Peyer's patch (tissue), 4 donors: ENCODE measurements at places on chromosomes 1 and 21. TPM values are rescaled to one million over a fixed set of nuclear protein-coding genes. Genes with fewer than 3 reads are reported as not detected.

The SELL gene
- total RNA-seq: 9.9 TPM

The RHD gene
- total RNA-seq: not detected

DNA sequence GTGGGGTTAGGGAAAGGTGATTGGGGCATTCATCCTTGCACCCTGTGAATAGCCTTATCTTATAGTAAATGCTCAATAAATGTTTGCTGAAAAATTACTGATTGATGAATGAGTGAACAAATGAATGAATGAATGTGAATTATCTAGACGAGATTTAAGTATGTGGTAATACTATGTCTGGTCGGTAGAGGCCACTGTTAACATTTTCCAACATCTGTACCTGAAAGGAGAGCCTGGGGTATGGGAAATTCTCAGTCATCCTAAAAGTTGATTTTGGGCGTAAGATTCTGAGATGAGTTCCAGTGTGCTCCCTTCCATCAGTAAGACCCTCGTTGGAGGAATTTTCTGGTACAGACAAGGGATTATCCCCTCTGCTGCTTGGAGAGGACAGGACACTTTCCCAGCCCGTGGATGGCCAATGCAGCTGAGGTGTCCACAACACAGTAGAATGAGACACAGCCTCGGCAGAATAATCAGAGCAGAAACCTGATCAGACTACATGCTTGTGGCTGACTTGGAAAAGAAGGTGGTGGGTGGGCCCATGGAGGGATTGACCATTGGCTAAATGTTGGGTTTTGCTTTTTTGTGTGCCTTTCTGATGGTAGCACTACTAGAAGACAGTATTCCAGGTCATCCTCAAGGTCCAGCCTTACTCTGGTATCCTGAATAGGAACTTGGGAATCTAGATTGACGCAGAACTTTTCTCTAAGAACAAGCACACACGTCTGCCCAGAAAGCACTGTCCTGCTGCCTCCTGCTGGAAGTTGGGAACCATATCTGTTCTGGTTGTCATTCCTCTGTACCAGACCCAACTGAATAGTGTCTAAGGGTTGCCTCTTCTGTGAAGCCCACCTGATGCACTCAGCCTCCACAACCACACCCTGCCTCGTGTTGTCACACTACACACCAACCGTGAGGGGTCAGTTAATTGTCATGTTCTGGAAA is 262.0 kb downstream of the TNR start:
- H3K27ac ChIP-seq: no peak overlapping the region
- H3K36me3 ChIP-seq: no peaks in the 10 kb centered on the region
- no peaks in the 10 kb centered on the region for H3K4me1 ChIP-seq
- no peak overlapping the region for H3K4me3 ChIP-seq
- H3K27me3 ChIP-seq: no peaks in the 10 kb centered on the region
- DNase-seq: no peak

GRCh38 chr1:95002540-95003432 is 70.0 kb downstream of the ALG14 start:
- no peak overlapping the region for H3K27ac ChIP-seq
- no peaks in the 10 kb centered on the region for H3K27me3 ChIP-seq
- no peaks in the 10 kb centered on the region for H3K36me3 ChIP-seq
- peaks cover 10% of the 10 kb centered on the region for H3K4me1 ChIP-seq

DNA sequence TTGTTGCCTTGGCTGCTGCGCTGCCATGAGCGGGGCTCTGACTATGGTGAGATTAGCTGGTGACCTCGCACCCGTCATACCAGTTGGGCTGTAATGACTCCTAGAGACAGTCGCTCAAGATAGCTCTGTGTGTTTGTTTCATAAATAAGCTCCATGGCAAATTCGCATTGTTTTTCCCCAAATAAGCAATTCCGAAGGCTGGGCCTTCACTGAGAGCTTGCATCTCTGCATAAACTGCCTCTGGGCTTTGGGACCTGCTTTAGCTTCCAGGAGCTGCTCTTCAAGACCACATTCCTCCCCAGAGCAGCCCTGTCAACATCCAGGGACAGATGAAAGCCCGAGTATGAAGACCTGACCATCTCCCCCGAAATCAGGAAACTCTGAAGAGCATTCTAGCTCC is 40.7 kb upstream of the SCCPDH start:
- H3K36me3 ChIP-seq: no peaks in the 10 kb centered on the region
- no peak for DNase-seq
- no peak overlapping the region for H3K4me3 ChIP-seq
- no peaks in the 10 kb centered on the region for H3K27me3 ChIP-seq

DNA sequence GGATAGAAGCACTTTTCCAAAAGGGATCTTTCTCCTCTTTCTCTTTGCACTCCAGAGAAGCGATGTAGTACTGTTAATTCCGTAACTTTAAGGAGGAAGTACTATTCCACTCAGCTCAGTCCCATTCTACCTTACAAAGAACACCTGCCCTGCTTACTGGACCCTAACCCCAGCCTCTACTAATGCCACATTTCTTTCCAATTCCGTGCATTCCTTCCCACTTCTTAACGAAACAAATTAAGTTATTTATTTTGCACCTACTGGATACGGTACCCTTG is 511 bp downstream of the NDC1 start:
- no peak for DNase-seq
- no peaks in the 10 kb centered on the region for H3K4me1 ChIP-seq
- H3K27ac ChIP-seq: peak overlapping the region; percentile 98
- H3K36me3 ChIP-seq: no peaks in the 10 kb centered on the region
- peak overlapping the region; percentile 93 for H3K4me3 ChIP-seq
- no peaks in the 10 kb centered on the region for H3K27me3 ChIP-seq

- no peak for DNase-seq
- no peaks in the 10 kb centered on the region for H3K4me1 ChIP-seq
Measured at GRCh38 chr1:216944864-216945510, 221.8 kb upstream of the ESRRG start.

GRCh38 chr21:36703626-36704280 is 4.8 kb downstream of the SIM2 start:
- no peaks in the 10 kb centered on the region for H3K36me3 ChIP-seq
- no peak overlapping the region for H3K27ac ChIP-seq
- no peaks in the 10 kb centered on the region for H3K27me3 ChIP-seq
- H3K4me1 ChIP-seq: peaks cover 56% of the 10 kb centered on the region
- DNase-seq: peak; percentile 19

DNA sequence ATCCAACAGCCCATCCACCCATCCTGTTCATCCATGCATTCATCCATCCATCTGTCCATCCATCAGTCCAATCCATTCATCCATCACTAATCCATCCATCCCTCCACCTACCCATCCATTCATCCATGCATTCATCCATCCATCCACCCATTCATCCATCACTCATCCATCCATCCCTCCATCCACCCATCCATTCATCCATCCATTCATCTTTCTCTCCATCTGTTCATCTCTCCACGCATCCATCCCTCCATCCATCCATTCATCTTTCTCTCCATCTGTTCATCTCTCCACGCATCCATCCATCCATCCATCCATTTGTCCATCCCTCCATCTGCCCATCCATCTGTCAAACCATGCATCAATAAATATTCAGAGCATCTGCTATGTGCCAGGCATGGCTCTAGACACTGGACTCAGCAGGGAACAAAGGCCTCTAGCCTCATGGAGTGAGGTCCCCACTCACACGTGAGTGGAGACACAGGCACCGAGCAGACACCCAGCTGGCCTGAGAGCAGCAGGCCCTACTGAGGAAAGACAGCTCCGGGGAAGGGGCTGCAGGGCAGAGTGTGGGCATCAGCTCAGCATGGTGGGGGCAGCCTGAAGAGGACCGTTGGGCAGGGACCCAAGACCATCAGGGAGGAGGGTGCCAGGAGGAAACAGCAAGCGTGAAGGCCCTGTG is 9.6 kb downstream of the KRTAP10-1 start:
- H3K27ac ChIP-seq: no peak overlapping the region
- DNase-seq: no peak
- no peak overlapping the region for H3K4me3 ChIP-seq
- no peaks in the 10 kb centered on the region for H3K4me1 ChIP-seq
- H3K36me3 ChIP-seq: no peaks in the 10 kb centered on the region

- no peaks in the 10 kb centered on the region for H3K4me1 ChIP-seq
- DNase-seq: no peak
- H3K27me3 ChIP-seq: no peaks in the 10 kb centered on the region
- no peak overlapping the region for H3K27ac ChIP-seq
- H3K4me3 ChIP-seq: no peak overlapping the region
Measured at GRCh38 chr1:197673292-197673691, 102.0 kb downstream of the DENND1B start.

The FCRL4 gene
- not detected for total RNA-seq

DNA sequence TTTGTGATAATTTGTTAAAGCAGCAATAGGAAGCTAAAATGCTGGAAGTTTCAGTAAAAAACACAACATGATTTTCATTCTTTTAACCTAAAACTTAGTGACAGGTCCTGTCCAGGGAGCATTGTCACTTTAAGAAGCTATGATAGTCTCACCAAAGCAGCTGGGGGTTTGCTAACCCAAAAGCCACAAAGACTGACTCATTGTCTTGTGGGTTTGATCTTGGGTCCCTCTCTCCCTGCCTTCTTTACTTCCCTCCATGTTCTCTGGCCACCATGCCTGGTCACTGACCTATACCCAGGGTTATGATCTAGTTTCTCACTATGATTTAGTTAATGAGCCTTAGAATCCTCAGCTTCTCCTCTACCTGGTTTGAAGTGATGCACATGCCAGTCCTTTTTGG is 213.5 kb upstream of the PTGFR start:
- H3K27ac ChIP-seq: no peak overlapping the region
- no peaks in the 10 kb centered on the region for H3K4me1 ChIP-seq
- no peaks in the 10 kb centered on the region for H3K36me3 ChIP-seq
- H3K27me3 ChIP-seq: no peaks in the 10 kb centered on the region
- no peak for DNase-seq

The PAQR7 gene
- total RNA-seq: 6.7 TPM

GRCh38 chr1:206128196-206128595 is 11.0 kb upstream of the AVPR1B start:
- H3K4me1 ChIP-seq: no peaks in the 10 kb centered on the region
- H3K36me3 ChIP-seq: no peaks in the 10 kb centered on the region
- no peak overlapping the region for H3K4me3 ChIP-seq
- DNase-seq: no peak

DNA sequence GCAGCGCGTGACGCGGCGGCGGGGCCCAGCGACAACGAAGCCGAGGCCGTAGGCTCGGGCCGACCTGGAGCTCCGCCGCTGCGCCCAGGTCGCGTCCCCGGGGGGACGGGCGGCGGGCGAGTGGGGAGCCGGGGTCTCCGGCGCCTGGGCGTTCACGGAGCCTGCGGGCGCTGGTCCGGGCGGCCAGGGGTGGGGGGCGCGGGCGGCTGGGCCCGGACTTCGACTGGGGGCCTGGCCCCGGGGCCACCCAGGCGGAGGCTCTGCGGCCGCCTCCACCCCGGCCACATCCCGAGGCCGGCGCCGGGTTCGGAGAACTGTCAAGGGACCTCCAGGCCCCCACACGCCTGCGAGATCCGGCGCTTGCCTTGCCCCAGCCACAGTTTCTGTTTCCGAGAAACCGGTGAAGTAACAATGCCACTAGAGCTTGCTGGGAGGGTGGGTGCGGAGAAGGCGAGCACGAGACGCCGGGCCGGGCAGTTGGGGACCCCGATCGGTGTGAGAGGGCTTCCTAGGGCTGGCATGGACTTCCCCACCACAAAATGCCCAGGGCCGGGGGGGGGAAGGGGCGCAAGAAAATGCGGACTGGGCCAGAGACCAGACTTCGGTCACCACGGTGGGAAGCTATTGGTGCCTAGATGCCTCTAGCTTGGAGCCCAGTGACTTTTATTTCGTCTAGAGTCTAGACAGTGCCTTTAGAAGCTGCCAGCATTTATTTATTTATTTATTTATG is 501 bp downstream of the FBXO6 start:
- no peaks in the 10 kb centered on the region for H3K36me3 ChIP-seq
- DNase-seq: no peak
- H3K4me3 ChIP-seq: peak overlapping the region; percentile 69
- peak overlapping the region; percentile 73 for H3K27ac ChIP-seq
- H3K27me3 ChIP-seq: no peaks in the 10 kb centered on the region

GRCh38 chr1:192627901-192628300 is 8.0 kb upstream of the RGS13 start:
- no peak overlapping the region for H3K4me3 ChIP-seq
- no peaks in the 10 kb centered on the region for H3K27me3 ChIP-seq
- no peaks in the 10 kb centered on the region for H3K4me1 ChIP-seq
- H3K36me3 ChIP-seq: no peaks in the 10 kb centered on the region

DNA sequence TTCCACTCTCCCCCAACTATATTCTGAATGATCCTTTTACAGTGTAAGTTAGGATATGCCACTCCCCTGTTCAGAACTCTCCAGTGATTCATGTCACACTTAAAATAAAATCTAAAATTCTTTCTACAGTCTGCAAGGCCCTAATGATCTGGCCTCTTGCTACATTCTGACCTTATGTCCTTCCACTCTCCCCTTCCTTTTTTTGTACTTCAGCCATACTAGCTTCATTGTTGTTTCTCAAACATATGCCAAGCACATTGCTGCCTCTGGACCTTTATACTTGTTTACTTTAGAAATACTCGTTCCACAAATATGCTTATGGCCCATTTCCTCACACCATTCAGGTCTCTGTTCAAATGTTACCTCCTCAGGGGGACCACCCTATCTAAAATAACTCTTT is 14.8 kb upstream of the PSMA5 start:
- no peaks in the 10 kb centered on the region for H3K36me3 ChIP-seq
- H3K4me1 ChIP-seq: no peaks in the 10 kb centered on the region
- no peak overlapping the region for H3K27ac ChIP-seq
- H3K4me3 ChIP-seq: no peak overlapping the region
- no peaks in the 10 kb centered on the region for H3K27me3 ChIP-seq

The LRRC47 gene
- total RNA-seq: 31.3 TPM

DNA sequence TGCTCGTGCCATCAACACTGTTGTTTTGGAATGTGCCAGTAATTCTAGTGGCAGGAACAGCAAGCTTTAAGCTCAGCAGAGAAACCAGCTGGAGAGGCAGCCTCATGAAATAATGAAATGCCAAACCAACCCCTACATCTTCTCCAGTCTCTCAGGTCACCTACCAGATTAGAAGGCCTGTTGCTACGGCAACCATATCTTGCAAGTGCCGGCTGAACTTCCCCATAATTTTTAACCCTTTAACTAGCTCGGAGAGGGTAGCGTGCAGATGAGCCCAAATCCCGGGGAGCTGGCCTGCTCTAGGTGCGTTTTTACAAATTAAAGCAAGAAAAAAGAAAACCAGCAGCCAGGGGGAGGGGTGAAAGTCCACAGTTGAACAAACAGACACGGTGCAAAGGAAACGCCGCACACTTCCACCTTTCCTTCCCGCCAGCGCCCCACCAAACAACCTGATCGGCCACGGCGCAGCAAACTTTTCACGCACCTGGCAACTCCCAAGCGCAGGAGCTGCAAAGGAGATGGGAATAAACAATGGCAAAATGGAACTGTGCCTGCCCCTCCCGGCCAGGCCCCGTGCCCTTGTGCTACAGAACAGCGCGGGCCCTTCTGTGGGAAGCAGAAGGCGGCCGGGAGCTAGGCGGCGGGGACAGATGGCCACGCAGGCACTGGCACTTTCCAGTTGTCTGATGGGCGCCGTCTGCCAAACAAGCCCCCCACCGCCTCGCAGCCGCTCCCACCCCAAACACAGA is 50.1 kb downstream of the SSBP3 start:
- H3K27me3 ChIP-seq: no peaks in the 10 kb centered on the region
- no peaks in the 10 kb centered on the region for H3K36me3 ChIP-seq
- peak overlapping the region; percentile 22 for H3K4me3 ChIP-seq
- no peak for DNase-seq
- H3K27ac ChIP-seq: no peak overlapping the region
- H3K4me1 ChIP-seq: peaks cover 4% of the 10 kb centered on the region

The CGN gene
- total RNA-seq: 166 TPM

- H3K4me1 ChIP-seq: peaks cover 11% of the 10 kb centered on the region
- no peak overlapping the region for H3K4me3 ChIP-seq
- H3K27me3 ChIP-seq: no peaks in the 10 kb centered on the region
- no peaks in the 10 kb centered on the region for H3K36me3 ChIP-seq
- DNase-seq: no peak
- H3K27ac ChIP-seq: no peak overlapping the region
Measured at GRCh38 chr1:53685272-53686051, 53.5 kb downstream of the GLIS1 start.
